ENCODE measurements at places on chromosomes 11 and 22. TPM values are rescaled to one million over a fixed set of nuclear protein-coding genes. Genes with fewer than 3 reads are reported as not detected.

GRCh38 chr22:44181912-44182587 is 1.3 kb downstream of the PARVG start:
- no peaks in the 10 kb centered on the region for H3K27me3 ChIP-seq
- no peaks in the 10 kb centered on the region for H3K36me3 ChIP-seq
- H3K4me1 ChIP-seq, result no peaks in the 10 kb centered on the region
- DNase-seq, result no peak
- H3K27ac ChIP-seq, result peak overlapping the region; percentile 40

Gene DDTL
- not detected for total RNA-seq

DNA sequence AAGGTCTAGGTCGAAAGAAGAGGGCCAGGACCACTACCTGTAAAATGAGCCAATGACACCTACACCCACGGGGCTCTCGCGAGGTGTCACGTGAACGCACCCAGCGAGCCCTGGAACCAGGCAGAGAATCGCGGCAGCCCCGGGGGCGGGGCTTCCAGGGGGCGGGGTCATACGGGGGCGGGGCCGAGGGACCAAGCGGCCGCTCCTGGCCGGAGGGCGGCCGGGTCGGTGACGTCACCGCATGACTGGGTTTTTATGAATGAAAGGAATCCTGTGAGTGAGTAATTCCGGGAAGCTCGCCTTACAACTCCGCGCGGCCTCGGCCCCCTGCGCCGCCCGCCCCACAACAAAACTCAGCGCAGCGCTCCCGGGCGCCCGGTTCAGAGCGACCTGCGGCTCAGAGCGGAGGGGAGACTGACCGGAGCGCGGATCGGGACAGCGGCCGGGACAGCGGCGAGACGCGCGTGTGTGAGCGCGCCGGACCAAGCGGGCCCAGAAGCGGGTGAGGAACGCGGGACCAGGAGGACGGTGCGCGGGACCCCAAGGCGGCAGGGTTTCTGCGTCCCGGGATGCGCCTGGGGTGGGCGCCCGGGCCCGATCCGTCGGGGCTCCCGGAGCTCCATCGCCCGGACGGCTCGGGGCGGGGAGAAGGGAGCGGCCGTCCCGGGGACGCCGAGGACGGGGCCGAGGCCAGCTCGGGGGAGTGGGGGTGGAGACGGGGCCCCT is at the start of gene MAFF:
Gene MAFF, plus strand, starts transcription at position 284 of the 726 bp plus-strand sequence. CDS start 11,860 bp downstream, outside the sequence.
- H3K36me3 ChIP-seq, result peaks cover 5% of the 10 kb centered on the region
- DNase-seq, result peak; percentile 99
- peak within 1 kb of the TSS; percentile 99 for H3K27ac ChIP-seq
- H3K4me1 ChIP-seq, result peaks cover 26% of the 10 kb centered on the region

Gene VEGFB
- 188 TPM for total RNA-seq

DNA sequence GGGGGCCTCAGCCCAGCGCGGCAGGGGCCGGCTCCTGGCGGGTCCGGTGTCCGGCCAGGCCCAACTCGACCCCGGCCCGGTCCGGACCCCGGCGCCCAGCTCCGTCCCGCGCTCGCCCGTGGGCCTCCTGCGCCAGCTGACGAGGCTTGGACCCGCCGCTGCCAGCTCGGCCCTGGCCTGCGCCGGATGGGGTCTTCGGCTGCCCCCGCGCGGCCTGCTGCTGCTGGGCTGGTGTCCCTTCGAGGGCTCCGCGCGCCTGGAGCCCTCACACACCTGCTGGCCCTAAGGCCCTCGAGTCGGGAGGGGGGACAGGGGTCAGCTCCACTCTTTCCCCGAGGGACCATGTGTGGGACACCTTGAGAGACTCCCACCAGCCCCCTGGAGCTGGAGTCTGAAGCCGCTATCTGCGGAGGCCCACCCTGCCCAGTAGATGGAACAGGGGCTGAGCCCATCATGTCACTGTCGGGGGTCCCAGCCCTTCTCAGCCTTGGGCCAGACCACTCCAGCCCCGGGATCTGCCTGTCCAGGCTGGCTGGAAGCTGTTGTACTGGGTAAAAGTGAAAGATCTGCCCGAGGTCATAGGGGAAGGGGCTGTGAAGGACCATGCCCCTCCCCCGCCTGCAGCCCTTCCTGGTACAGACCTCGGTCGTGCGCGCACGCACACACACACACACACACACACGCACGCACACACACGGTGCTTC is 768 bp upstream of the CDKN1C start:
- peak overlapping the region; percentile 48 for H3K4me3 ChIP-seq
- H3K27me3 ChIP-seq, result no peaks in the 10 kb centered on the region
- no peak for DNase-seq
- peak overlapping the region; percentile 86 for H3K27ac ChIP-seq

Gene CCDC73
- total RNA-seq, result not detected

Gene DGAT2
- total RNA-seq, result 26.2 TPM

- no peak overlapping the region for H3K4me3 ChIP-seq
- no peaks in the 10 kb centered on the region for H3K27me3 ChIP-seq
- no peak for DNase-seq
- no peak overlapping the region for H3K27ac ChIP-seq
- no peaks in the 10 kb centered on the region for H3K36me3 ChIP-seq
- no peaks in the 10 kb centered on the region for H3K4me1 ChIP-seq
These were observed 50.9 kb upstream of the LINC01488 start for GRCh38 chr11:69430566-69430965.

DNA sequence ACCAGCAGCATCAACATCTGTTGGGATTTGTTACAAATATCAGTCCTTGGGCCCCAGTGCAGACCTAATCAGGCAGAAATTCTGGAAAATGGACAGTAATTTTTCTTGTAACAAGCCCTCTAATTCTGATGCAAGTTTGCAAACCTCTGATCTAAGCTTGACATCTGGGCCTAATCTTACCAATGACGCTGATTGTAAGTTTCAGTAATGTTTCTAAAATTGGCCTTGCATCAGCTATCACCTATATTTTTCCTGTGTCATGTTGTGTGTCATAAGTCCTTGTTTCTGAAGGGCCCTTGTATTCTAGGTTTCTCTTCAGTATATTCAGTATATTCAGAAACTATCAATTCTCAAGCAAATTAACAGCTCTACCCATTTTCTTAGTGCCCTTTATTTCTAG is 36.4 kb downstream of the ZNF215 start:
- H3K27ac ChIP-seq, result no peak overlapping the region
- no peaks in the 10 kb centered on the region for H3K4me1 ChIP-seq
- no peaks in the 10 kb centered on the region for H3K27me3 ChIP-seq
- DNase-seq, result no peak

DNA sequence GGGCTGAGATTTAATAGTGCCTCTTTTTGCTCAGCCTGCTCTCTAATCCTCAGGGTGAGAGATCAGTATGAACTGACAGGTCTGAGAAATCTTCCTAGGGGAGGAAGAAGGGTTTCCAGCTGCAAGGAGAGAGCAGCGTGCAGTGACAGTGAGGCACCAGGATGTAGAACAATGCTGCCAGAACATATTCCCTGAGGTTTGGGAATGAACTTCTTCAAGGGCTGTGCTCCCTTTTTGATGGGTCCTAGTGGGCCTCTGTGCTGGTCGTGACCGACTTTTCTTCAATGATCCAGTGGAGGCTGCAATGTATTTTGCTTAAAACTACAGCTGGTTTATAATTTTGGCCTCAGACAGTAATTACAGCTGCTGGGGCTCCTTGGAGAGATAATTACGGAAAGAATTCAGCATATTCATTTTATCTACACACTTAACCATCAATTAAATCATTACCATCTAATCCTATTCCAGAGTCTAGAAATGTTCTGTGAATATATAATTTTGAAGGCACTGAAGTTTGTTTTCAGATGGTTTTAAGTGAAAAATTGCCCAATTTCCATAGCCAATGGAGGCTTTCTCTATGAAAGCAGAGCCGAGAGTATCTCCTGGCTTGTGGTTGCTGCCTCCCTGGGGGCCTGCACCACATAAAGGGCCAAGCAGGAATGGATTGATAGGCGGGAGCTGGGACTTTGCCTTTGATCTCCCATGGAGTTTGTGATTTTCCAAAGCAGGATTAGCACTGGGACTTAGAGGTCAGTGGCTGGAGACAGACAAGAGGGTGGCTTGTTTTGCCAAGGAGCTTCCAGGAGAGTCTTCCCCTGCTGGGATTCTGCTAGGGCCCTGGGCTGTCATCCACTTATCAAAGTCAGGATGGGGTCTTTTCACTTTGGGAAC is 41.0 kb upstream of the OLFML1 start:
- H3K27ac ChIP-seq, result no peak overlapping the region
- no peak for DNase-seq
- no peak overlapping the region for H3K4me3 ChIP-seq
- H3K36me3 ChIP-seq, result no peaks in the 10 kb centered on the region
- H3K4me1 ChIP-seq, result no peaks in the 10 kb centered on the region
- H3K27me3 ChIP-seq, result no peaks in the 10 kb centered on the region

Gene DRICH1
- not detected for total RNA-seq

Gene FCHSD2
- total RNA-seq, result 16.3 TPM

Gene RIMBP3B
- total RNA-seq, result not detected
